Fibroblast of the conjunctiva (primary cell): ENCODE measurements at places on chromosomes 7 and 10.

DNA sequence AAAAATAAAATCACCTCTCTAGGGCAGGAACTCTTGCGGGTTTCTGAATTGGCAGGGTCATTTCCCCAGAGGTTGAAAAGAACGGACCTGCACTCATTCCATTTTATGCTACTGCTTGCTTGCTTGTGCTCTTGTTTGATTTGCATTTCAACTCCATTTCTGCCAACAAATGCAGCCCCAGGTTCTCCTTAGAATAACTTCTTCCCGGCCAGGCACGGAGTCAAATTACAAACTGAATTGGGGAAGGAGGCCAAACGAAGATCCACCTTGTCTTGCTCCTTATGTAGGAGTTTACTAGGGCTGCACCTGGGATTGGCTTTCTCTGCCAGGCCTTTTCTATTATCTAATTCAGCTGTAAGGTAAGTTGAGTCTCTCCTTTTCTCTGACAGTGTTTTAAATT, 79.6 kb downstream of the HGF start:
- DNase-seq, result no peak

- DNase-seq, result no peak
These were observed 164.2 kb downstream of the DGKI start for GRCh38 chr7:137682596-137682995.

- DNase-seq, result no peak
These were observed 29.3 kb upstream of the PCBD1 start for GRCh38 chr10:70917635-70918034.

GRCh38 chr7:92916770-92917224, 80.4 kb upstream of the CDK6 start:
- no peak for DNase-seq
